ENCODE measurements at places on chromosomes 4 and X.
A peak's percentile ranks its signal among the peaks of the same experiment; 100 is the strongest.

DNA sequence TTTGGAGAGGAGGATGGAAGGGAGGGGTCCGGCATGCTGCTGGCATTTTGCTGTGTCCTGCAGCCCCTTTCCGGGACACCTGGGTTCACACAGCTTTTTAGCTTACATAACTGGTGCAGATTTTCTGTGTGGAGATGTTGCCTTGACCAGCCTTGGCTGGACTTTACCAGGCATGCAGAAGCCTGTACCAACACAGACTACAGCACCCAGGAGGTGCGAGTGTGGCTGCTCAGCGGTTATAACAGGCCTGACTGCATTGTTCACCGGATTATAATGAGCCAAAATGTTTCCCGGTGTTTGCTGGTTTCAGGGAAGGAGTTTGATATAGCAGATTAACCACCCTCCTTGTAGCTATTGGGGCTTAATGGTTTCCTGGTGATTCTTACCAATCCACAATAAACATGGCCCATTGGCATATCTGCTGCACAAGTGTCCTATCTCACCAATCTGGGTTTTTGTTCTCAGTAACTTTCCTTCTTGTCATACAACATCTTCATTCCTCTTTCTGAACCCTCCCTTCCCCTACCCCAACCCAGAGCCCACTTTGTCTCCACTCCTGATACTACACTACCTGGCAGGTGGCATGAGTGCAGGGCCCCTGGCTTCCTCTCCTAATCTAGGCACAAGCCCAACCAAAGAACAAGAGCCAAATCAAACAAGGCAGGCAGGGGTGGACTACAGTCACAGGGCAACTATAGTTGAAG, 3.9 kb downstream of the RPL10 start:
- no peak for DNase-seq

DNA sequence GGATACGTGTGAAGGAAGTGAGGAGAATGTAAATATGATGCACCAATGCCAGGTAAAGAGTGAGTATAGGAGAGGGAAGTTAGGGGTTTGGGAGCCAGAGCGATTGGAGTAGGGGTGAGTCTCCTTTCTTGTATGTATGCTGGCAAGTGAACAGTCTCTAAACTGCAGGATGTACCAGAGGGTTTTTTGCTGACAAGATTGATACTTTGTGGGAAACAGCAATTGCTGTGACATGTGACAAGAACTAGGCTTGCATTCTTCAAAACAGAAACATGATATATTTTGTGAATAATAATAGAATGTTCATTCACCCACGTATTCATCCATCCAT, 706 bp downstream of the CHIC1 start:
- no peak for DNase-seq

- DNase-seq: no peak
Observed at GRCh38 chrX:34634349-34634748, 22.7 kb downstream of the TMEM47 start.

DNA sequence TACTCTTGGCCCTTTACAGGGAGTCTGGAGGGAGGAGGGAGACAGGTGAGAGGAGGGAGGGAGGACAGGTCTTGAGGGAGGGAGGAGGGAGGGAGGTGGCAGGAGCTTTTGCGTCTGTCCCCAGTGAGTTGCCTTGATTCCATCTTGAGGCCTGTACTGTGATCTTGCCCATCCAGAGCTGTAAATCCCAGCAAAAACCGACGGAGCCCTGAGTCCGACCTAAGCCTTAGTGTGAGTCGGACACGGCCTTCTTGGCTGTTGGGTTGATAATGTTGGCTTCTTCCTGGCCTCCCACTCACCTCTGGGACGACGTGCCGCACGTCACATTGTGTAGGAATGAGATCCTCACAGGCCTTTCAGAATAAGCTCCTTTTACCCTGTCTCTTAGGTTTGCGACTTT, 72.5 kb downstream of the RGS12 start:
- DNase-seq: no peak

DNA sequence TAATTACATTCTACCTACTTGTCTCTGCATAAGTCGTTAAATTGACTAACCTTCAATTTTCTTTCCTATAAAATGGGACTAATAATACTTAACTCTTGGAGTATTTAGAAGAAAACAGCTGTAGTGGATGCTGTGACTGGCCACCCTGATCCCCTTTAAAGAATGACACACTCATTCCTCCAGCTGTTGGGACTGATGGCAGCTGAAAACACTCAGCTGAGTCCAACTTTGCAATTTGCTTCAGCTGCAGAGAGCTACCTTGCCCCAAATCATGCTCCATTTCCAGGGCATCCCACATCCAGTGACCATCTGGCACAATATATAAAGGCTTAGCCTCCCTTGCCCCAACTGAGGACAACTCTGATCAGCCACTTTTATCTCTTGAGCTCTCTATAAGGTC, 89.1 kb downstream of the MID1IP1 start:
- DNase-seq: no peak

DNA sequence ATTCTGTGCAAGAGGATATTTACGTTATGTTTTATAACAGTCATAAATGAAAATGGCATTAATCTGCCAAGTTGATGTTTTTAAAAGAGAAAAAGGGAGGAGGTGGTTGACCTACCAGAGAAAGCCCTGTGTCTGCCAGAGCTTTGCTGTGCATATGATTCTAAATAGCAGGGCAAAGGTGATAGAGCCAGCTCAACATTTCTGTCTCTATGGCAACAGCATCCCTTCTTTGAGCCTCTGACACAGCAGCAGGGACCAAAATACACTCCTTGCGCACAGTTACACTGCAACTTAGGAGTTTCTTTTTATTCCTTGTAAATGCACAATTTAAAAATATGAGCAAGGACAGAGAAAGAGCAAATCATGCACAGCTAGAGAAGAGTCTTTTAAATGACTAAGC, 133.3 kb upstream of the RAI2 start:
- DNase-seq: peak; percentile 31

DNA sequence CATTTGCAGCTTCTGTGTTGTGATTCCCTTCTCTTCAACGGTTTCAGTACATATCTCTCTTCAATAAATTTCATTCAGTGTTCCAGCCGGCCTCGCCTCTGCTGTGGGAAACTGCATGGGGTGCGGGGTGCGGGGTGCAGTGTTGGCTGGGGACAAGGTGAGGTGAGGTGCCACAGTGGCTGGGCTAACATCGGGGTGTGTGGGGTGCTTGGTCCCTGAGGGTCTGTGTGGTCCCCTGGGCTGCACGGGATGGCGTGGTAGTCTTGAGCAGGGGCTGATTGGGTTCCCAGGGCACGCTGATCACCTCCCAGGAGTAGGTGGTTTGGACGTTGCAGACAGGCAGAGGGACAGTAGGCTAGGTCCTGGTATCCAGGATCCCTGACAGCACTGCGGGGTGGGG, 2.7 kb downstream of the PNMA6A start:
- no peak for DNase-seq

DNA sequence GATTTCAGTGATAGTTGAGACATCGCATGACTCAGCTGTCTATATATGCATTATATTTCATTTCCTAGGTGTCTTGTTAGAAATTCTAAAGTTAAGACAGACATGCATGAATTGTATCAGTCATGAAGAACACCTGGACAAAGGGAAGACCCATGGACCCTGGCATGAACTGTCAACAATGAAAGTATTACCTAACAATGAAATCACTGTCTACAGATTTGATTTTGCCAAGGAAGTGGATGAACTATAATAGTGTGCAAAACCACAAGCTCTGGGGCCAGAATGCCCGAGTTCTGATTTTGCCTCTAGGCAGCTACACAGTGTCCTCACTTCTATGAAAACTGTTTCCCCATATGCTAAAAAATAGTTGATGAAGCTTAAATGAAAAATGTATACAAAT, 386.1 kb downstream of the NLGN4X start:
- DNase-seq: no peak

DNA sequence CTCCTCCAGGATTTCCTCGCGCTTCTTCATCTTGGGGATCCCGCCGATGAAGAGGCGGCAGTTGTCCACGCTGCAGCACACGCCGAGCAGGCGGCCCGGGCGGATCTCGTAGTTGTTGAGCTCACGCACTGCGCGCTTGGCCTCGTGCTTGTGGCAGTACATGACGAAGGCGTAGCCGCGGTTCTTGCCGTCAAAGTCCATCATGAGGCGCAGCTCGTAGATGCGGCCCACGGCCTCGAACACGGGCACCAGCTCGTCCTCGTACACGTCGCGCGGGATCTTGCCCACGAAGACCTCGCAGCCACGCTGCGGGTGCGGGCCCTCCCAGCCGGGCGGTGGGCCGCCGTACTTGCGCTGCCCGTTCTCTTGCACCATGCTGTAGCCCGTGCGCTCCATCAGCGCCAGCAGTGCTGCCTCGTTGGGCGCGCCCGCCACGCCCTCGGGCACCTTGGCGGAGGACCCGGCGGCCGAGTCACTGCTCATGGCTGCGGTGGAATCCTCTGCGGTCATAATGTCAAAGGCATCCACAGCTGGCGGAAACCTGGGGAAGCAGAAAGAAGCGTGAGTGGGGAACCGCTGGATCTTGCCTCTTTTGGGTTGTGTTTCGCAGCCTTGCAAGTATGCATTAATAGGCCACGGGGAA, 103.4 kb downstream of the CHRNA9 start:
- no peak for DNase-seq

DNA sequence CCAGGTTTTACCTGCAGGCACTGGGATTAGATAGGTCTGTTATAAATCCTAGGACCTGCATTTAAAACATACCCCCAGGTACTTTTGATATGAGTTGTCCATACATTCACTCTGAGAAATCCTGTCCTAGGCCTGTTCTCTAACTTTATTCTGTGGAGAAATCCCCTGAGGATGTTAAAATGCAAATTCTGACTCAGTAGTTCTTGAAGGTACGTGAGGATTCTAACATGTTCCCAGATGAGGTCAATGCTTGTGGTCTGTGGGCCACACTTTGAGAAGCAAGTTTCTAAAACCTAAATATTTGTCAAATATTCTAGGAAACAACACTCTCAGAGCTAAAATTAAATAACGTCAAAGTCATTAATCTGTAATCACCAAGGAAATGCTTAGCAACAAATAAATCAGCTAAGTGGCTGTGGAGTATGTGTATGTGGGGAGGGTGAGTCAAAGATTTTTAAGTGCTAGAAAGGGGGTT, 101.3 kb upstream of the MAGEB16 start:
- no peak for DNase-seq

DNA sequence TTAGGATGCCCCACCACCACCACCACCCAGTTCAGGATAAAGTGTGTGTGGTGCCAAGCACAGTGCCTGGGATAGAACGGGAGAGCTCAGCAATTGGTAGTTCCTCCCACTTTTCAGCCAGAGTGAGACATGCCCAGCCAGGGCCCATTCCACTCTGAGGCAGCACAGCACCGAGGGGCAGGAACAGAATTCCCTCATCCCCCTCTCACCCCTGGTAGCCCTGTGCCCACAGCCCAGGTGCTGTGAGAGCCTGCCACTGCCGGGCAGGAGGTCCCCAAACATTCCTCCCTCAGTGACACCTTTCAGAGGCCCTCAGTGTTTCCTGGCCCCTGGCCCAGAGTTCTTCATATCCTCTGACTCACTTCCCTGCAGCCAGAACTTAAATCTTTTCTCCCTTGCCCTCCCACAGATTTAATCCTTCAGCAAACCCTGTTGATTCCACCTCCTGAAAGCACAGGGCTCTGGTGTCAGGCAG, 8.1 kb downstream of the RIPPLY1 start:
- DNase-seq: peak; percentile 4

DNA sequence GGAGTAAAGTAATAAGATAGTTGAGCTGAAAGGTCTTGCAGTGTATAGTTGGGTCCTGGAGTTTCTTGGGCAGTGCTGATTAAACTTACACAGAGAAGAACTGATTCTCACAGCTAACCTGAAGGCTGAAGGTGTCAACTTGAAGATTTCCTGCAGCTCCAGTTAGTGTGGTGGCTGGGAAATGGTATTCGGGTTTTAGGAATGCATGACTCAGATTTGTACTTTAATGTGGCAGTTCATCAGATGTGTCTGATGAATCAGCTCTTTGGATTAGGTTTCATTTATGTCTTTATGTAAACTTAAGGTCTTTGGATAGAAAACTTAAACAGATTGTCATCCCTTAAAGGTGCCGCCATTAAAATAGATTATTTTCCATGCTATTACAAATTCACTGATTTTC, 200.0 kb downstream of the IL1RAPL1 start:
- no peak for DNase-seq

GRCh38 chrX:102515975-102516941, at the start of gene TMSB15A:
TMSB15A (minus strand) TSS chrX:102516739.
- DNase-seq: peak; percentile 83

GRCh38 chr4:83217721-83218522, 66.7 kb downstream of the COQ2 start:
- DNase-seq: no peak

DNA sequence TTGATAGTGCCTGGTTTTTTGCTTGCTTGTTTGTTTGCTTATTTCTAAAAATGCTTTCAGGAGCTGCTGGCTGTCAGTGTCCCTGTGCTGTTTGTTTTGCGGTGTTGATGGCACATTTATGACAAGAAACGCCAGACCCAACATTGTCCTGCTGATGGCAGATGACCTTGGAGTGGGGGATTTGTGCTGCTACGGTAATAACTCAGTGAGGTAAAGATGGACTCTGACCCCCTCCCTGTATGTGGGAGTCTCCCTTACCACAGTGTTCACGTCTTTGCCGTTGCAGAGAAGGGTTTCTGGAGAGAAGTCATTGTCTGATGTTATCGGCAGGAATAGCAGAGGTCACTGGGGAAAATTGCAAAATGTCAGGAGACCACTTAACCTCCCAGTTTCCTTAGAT, at the start of gene ARSH:
Gene ARSH, plus strand, starts transcription at position 52 of the 400 bp plus-strand sequence. Its CDS starts 67 bp downstream, at position 119.
- DNase-seq: no peak

GRCh38 chr4:154018659-154019058, 229.8 kb upstream of the SFRP2 start:
- no peak for DNase-seq

- DNase-seq: no peak
Observed at GRCh38 chr4:118265312-118266144, 87.3 kb downstream of the PRSS12 start.

- DNase-seq: no peak
Observed at GRCh38 chrX:67207912-67208311, 335.9 kb upstream of the AR start.

GRCh38 chrX:111129921-111130320, 33.9 kb downstream of the PAK3 start:
- DNase-seq: no peak

- no peak for DNase-seq
Observed at GRCh38 chr4:6961496-6962210, 52.0 kb downstream of the TBC1D14 start.

DNA sequence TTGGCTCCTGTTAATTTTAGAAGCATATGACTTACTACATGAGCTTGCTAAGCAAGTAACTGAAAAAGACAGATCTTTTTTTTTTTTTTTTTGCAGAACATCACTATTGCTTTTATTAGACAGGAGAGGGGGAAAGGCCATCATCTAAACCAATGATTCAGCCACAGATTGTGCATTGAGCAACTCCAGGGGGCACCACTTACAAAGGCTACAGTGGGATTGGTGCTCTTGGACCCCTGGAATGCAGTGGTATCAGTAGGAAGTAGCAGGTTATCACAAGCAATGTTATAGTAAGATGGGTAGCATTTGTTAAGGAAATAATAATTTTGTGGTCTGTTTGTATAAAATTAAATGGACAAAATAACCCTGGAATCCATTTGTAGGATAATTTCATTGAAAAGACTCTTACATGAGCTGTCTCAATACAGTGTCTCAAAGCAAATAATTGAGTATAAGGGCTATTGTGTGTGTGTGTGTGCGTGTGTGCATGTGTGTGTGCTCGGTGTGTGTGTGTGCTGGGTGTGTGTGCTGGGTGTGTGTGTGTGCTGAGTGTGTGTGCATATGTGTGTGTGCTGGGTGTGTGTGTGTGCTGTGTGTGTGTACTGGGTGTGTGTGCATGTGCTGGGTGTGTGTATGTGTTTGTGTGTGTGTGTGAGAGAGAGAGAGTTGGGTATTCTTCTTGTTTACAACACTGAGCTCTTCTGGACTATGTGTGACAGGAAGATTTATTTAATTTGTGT, 296.3 kb downstream of the PCDH7 start:
- DNase-seq: no peak
